HCT116 (cell line): ENCODE measurements at places on chromosomes 2 and 18.

DNA sequence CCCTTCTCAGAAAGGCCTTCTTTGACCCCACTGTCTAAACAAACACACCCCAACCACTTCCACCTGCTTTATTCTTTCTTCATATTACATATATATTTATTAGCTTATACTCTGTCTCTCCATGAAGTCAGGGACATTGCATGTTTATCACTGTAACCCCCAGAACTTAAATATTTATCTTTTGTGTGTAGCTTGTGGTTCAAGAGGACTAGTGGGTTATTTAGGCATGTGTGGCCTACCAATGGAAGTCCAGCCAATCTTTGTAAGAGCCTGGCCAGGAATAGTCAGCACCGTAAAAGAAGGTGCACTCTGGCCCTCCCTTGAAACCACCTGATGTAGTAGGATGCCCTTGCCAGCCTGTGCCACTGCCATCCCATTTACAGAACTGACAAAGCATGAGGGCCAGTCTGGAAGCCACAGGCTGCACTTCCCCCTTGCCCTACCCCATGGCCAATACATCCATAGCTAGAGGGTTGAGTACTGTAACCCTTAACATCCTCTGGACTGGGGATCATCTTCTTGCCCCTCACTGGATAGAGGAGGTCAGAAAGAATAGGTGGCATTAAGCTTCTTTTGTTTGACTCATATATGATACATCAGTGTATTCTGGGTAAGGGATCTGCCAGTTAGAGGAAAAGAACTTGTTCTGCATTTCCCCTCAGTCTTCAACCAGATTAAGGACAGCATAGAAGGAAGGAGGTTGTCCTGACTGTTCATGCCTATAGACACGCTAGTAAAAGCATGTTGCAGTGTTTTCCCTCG lies 4.9 kb downstream of the NEMP2 start:
- DNase-seq: no peak

GRCh38 chr2:18907508-18907907 lies 318.1 kb upstream of the NT5C1B start:
- no peak for DNase-seq

DNA sequence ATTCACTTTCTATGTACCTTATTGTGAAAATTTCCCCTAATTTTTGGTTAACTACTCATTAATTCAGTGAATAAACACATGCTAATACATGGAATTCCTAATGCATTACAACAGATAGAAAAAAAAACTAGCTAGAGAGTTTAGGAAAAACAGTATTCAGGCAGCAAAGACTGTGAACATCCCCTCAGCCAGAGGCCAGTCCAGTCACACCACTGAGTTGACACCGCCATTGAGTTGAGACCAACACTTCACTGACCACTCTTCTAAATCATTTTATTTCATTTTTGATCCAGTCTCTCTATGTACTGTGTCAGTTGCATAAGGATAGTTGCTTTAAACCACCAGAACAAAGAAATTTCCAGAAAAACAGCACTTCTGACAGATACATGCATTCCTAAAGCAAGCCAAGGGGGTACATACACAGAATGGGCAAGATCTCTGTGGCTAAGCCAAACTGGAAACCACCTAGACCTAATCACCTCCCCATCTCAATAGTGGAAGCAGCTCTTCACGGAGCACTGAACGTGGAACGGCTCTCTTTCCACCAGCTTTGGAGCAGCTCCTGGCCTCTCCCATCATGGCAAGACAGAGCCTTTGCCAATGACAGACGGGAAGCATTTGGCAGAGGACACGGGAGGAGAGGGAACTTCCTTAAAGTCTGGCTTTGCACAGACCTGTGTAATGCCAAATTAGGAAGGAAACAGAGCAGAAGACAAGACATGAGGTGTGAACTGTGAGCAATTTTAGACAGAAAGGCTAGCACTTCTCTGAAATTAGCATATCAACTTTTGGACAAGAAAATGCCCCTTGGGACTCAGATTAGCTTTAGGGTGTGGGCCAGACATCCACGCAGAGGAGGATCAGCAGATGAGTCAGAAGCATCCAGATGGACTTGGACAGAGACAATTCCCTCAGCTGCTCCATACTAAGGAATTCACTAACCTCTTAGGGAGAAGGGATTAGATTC lies 36.4 kb downstream of the CACNB4 start:
- DNase-seq: no peak

- DNase-seq: no peak
Measured at GRCh38 chr2:82340578-82341053, 2036.1 kb upstream of the LRRTM1 start.

DNA sequence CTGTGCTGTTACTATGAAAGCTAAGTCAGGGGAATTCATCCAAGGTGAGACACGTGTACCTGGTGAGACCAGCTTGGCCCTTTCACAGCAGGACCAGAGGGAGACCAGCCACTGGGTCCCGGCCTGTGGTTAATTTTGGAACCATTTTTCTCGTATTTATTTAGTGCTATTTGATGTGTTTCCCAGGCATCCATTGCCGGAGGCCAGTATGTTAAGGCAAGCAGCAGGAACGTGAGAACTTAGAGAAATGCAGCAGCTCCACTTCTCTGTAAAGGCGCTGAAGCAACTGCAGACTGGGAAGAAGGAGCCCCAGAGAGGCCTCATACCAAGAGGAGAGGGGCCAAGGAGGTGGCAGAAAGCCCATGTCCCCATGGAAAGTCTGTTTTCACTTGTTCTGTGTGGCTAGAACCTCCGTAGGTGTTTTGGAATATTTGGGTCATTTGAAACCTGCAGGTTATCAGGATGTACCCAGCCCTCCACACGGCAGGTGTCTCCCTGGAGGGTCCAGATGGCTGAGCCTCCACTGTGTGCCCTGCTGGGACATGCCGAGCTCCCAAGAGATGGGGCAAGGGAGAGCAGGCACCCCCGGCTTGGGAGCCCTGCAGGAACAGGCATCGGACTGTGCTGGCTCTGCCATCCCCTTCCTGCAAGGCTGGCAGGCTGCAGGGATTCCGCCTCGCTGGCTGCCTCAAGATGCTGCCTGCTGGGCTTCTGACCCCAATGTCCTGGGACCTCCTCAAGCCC lies 256.0 kb upstream of the RAB6C start:
- no peak for DNase-seq

- DNase-seq: peak; percentile 31
Measured at GRCh38 chr2:192286093-192286701, 91.5 kb upstream of the TMEFF2 start.

- peak; percentile 80 for DNase-seq
Measured at GRCh38 chr2:176997074-176997791, 215.4 kb upstream of the HNRNPA3 start.

- DNase-seq: no peak
Measured at GRCh38 chr2:102315921-102316320, 4.6 kb downstream of the IL1RL1 start.

GRCh38 chr2:32788114-32788513 lies 158.6 kb upstream of the LTBP1 start:
- no peak for DNase-seq

- DNase-seq: peak; percentile 26
Measured at GRCh38 chr18:37322492-37323035, 243.0 kb downstream of the CELF4 start.

DNA sequence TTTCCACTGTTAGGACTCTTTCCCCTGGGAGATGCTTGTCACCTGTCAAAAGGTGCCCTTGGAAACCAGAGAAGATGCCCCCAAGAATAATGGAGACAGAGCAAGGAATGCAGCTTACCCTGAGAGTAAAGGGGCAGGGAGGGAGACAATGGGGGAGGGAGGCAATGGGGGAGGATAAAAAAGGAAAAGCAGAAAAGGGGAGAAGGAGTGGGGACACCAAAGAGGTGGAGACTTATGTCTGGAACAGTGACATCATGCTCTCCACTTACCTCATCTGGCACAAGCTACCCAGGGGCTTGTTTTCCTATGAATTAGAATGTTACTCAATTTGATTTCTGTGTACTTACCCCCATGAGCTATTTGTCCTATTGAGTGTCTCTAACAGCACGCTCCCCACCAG lies 67.9 kb downstream of the MRO start:
- DNase-seq: no peak

DNA sequence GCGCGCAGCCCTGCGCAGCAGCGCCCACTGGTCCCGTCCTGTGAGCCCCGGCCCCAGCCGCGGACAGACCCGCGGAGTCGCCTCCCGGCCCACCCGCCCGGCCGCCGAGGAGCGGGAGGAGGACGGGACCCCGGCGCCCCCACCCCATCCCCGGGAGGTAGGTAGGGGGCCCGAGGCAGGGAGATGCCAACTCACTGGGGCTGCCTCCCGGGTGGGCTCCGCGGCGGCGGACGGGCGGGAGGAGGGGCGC lies 160 bp downstream of the SPTBN1 start:
- DNase-seq: no peak

DNA sequence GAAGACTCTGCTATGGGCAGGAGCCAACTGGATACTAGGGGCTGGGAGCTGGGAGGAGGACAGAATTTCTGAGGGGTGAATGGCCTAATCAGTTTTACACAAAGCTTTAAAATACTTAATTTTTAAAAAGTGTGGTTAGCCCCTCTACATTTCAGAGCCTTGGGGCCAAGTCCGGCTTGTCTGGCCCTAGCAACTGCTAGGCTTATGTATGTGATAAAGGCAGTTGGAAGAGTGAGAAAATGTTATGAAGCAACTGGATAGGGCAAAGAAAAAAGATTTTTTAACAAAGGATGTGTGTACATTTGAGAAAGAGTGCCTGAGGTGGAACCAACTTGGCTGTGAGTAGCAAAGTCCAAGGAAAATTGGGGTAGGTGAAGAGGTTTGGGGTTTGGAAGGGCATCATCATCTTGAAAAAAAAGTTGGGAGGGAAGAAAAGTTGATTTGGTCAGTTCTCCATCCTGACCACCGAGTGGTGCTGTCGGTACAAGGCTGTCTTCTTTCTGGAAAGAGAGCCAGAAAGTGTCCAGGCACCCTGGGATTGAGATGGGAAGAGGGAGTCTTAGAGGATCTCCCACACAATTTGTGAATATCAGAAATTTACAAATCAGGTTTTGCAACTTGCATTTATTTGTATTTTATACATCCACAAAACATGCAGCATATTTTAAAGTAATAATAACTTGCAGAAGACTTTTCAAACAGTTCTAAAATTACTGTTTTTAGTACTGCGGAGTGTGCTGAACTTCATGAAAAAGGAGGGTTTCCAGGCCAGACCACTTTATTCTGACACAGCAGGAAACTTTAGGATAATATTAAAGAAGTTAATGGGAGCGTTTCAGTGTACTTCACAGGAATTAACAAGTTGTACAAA lies 10.5 kb upstream of the CDK15 start:
- DNase-seq: peak; percentile 35

DNA sequence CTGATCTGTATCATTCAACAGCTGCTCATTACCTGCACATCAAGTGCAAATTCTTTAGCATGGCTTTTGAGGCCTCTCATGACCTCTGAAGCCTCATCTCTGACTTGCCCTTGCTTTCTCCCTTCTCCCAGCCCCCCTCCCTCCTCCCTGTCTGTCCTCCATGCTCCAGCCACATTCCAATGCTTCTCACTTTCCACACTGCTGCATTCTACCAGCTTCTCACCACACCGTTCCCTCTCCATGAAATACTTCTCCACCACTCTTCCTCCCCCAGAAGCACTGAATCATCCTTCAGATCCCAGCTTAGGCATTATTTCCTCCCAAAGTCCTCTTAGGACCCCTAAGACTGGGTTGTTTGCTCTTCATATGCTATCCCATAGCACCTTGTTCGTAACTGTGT lies 26.9 kb downstream of the GCG start:
- no peak for DNase-seq

DNA sequence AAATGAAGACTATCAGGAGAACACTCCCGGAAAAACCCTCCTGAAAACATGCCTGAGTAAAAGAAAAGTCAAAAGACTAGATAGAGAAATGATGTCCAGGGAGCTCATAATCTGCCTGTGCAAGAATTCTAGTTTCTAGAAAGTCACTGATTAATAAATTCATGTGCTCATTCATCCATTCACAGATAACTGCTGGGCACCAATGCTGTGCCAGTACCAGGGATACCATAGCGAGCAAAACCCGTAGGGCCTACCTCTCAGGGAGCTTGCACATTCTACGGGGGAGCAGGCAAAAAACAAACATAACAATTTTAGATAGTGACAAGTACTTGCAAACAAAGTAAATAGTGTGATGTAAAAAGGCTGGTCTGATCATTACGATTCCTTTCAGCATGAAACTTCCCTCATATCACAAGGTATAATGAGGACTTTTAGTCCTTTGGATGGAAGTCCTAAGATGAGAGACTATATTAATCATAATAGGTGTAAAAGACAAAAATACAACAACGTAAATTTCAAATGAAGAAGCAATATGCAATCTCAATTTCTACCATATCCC lies 289.9 kb downstream of the AFF3 start:
- DNase-seq: no peak

GRCh38 chr18:36427831-36428230 lies 130.3 kb downstream of the FHOD3 start:
- no peak for DNase-seq

- no peak for DNase-seq
Measured at GRCh38 chr2:74379851-74380789, at the start of gene DCTN1. Gene DCTN1 (minus strand): TSS chr2:74380311. CDS start chr2:74380037, 274 bp downstream.

- DNase-seq: no peak
Measured at GRCh38 chr2:45315861-45316260, 295.2 kb downstream of the SRBD1 start.

- no peak for DNase-seq
Measured at GRCh38 chr18:44036501-44036900, 644.2 kb upstream of the SETBP1 start.

DNA sequence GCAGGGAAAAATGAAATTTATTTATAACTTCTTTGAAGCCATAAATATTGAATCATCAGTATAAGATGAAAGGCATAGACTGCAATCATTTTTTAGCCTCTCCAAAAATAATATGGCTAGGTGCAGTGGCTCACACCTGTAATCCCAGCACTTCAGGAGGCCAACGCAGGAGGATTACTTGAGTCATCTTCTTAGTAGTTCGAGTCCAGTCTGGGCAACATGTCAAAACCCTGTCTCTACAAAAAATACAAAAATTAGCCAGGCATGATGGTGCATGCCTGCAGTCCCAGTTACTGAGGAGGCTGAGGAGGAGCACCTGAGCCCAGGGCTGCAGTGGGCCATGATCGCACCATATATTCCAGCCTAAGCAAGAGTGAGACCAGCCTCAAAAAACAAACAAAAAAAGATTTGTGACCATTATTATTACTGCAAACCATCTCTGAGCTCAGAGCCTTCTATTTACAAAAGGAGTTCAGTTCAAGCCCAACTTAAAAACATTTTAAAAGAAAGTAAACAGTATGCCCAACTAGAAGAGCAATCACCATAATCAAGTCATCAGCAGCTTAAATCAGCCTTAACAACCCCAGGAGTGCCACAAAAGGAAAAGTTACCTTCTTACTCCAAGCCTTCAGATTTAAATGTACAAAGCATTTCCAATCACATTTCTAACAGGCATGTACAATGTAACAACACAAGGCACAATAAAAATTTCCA lies 37.5 kb downstream of the KCNG3 start:
- DNase-seq: no peak

GRCh38 chr2:43943323-43943722 lies 52.5 kb downstream of the LRPPRC start:
- no peak for DNase-seq

- DNase-seq: no peak
Measured at GRCh38 chr2:8334866-8335325, 347.0 kb upstream of the ID2 start.
